ENCODE measurements at places on chromosomes 3 and 15.

DNA sequence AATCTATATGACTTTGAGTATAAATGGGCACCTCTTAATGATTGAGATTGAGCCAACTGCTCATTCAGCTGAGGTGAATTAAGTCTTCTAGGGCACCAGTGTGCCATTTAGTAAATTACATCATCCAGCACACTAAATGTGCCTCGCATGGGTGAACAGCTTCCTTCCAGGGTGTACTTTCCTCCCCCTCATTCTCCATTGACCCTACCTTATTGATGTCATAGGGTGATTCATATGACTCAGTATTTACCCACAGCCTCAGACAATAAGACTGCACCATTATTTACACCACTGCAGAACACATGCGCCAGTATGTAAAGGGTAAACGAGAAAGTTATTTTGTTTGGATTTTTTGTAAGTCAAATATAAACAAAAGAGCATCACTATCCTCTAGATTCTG lies 185.2 kb upstream of the ARL6 start:
- no peak for DNase-seq

DNA sequence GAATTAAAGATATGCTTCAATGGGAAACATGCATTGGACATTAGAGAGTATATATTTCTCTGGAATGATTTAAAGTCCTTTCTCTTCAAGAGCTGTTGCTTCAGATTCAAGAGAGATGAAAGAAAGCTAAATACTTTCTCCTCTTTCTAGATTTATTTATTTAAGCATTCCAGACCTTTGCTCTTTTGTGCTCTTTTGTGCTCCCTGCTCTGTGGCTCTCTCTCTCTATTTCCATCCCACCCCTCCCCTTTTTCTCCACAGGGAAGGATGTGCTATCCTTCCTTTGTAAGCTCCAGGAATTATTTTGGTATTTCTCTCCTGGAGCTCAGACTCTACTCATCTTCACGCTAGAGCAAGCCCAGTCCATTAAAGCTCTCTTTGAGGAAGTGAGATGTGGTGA lies 871.9 kb upstream of the GBE1 start:
- DNase-seq, result no peak

DNA sequence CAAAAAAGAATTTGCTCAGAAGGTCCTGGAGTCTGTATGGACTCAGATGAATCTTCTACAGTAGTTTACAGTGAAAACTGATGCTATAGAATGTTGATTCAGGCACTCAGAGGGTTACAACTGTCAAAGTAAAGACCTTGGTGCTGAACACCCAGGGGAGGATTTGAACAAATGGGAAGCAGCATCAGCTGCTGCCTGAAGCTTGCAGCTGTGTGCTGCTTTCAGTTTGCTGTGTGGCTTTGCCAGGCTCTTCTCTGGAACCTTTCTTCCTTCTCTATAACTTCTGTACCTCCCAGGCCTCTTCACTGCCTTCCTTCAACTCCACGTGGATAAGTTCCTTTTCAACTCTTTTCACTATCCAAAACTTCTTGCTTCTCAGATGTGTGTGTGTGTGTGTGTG lies 214.2 kb downstream of the GRM7 start:
- no peak for DNase-seq

GRCh38 chr3:34782871-34783270 lies 856.5 kb upstream of the ARPP21 start:
- DNase-seq, result no peak

DNA sequence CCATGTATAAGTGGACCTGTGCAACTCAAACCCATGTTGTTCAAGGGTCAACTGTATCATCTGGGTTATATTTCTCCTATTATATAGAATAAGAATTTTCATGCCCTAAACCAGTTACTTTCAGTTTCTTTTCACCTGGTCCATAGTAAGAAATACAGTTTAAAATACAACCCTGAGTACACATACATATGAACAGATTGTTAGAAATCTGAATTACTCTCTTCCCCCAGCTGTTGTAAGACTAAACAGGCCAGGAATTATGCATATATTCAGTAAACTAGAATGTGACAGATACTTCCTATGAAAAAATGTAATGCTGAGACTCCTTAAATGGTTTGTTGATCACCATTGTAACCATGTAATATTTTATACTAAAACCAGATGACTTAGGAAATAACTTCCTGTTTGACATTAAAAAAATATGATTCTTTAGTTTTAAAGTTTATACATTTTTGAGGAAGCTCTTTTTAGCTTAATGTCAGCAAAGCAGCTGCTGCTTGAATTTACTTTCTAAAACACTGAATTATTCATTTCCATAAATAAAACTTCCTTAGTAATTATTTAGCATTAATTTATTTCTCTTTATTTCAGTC lies 52.5 kb upstream of the ZCWPW2 start:
- no peak for DNase-seq

- DNase-seq, result no peak
Measured at GRCh38 chr15:63067976-63068743, 25.6 kb downstream of the TPM1 start.

- DNase-seq, result no peak
Measured at GRCh38 chr3:152610622-152611021, 224.3 kb upstream of the P2RY1 start.

- DNase-seq, result no peak
Measured at GRCh38 chr3:102181175-102181920, 253.5 kb upstream of the ZPLD1 start.

- DNase-seq, result peak; percentile 46
Measured at GRCh38 chr15:44584162-44584749, 47.3 kb downstream of the EIF3J start.

DNA sequence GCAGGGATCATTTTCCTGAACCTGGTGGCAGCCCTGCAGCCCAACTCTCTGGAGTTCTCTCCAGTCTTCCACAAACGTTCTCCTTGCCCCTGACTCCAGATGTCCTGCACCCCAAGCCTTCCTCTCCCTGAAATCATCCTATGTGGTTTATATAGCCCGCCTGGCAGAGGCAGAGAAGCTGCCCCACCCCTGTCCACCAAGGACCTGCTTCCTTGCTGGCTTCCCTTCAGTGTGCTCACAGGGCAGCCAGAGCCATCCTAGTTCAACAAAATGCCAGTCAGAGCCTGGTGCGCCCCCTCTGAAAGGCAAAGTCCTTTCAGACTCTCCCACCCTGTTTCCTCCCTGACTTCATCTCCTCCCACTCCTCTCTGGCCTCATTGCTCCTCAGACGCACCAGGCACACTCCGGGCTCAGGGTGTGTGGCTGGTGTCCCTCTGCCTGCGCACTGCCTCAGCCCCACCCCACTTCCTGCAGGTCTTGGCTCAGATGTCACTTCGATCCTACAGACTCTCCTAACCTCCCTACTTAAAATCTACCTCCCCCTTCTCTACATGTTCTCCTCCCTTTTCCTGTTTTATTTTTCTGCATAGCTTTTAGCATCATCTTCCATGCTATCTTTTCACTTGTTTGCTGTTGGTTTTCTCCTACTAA lies 5.9 kb downstream of the KBTBD13 start:
- DNase-seq, result no peak

DNA sequence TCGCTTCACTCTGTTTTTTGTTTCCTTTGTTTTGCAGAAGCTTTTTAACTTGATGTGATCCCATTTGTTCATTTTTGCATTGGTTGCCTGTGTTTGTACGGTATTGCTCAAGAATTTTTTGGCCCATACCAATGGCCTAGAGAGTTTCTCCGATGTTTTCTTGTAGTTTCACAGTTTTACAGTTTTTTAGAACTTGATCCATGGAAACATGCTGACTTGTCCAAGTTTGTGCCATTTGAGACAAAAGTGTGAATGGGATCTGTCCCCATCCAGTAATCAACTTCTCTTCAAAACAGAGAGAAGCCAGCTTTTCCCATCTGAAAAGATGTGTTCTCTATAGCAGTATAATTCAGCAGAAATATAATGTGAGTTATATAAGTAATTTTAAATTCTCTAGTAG lies 266.5 kb upstream of the LRTM1 start:
- DNase-seq, result no peak

- DNase-seq, result peak; percentile 51
Measured at GRCh38 chr15:58724466-58724865, 25.0 kb downstream of the ADAM10 start.

GRCh38 chr3:171389491-171389890 lies 70.7 kb downstream of the TNIK start:
- no peak for DNase-seq

DNA sequence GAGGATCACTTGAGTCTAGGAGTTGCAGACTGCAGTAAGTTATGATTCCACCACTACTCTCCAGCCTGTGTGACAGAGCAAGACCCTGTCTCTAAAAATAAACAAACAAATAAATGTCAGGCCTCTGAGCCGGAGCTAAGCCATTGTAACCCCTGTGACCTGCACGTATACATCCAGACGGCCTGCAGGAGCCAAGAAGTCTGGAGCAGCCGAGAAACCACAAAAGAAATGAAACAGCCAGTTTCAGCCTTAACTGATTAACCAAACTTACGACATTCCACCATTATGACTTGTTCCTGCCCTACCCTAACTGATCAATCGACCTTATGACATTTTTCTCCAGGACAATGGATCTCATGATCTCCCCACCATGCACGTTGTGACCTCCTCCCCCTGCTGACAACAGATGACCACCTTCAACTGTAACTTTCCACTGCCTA lies 32.5 kb upstream of the ZKSCAN7 start:
- no peak for DNase-seq

DNA sequence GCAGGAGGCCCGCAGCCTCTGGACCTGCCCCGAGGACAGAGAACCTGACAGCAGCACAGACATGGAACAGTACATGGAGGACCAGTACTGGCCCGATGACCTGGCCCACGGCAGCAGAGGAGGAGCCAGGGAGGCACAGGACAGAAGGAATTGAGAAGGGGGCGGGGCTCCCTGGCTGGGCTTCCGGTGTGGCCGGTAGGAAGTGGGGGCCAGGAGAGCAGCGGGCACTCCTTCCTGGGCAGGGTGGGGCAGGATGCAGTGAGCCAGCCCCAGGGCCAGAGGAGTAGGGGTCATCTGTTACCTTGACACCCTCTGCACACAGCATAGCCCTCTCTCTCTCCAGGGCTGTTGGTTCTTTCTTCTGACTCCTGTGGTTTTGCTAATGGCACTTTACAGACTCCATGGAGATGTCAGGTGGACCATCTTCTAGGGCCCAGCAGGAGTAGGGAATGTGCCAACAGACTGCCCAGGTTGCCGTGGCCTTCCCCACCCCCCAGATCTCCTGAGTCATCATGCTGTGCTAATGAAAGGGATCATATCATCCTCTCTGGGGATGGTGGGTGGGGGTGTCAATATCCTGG lies 8.6 kb upstream of the ISG20 start:
- no peak for DNase-seq

DNA sequence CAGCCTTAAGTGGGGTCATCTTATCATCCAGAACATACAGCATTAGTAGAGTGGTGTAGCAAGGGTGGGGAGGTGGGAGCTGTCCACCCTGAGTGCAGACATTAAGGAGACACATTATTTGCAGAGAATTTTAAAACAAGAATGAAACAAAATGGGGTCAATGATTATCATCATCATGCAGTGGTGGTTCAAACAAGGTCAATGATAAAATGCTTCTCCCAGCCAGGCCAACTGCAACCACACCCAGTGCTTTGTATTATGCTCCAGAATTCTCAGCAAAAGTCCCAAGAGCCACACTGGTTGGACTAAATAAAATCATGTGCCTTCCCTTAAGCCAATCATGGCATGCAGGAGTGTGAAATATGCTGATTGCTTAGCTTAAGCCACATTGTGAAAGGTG lies 96.7 kb upstream of the FHIT start:
- no peak for DNase-seq

DNA sequence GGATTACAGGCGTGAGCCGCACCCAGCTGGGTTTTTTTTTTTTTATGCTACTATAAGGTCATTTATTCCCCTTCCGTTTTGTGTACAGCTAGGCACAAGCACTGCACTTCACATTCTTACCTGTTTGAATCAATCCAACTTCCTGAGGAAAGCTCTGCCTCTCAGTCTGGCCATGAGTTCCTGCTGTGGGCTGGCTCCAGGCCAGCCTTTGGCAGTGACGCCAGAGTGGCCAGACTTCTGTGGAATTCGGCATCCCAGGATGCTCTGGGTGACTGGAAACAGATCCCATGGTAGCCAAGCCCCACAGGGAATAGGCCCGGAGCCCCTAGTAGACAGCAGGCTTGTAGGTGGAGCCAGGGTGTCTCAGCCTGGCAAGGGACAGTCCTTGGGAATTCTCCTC lies 21.5 kb upstream of the TIMP4 start:
- DNase-seq, result no peak

DNA sequence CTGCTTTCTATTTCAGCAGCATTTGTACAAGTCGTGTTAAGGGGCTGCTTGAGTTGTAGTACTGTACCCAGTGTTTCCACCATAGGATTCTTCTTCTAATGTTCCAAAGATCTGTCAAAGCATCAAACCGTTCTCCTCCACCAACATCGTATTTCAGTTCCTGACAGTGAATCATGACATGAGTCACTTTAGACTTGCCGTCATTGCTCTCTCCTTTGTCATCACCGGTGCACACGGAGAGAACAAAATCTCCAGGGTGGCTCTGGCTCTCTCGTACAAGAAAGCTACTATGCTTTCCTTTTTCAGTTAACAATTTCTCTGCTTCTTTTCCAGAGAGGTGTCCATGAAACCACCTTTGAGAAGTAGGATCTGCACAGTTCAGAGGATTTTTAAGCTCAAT lies 270.9 kb upstream of the CCDC54 start:
- DNase-seq, result no peak

- no peak for DNase-seq
Measured at GRCh38 chr3:112366522-112366921, 33.6 kb downstream of the CD200 start.

All from germinal center (tissue), 1 donor.